ENCODE measurements at places on chromosomes 1 and 21.

DNA sequence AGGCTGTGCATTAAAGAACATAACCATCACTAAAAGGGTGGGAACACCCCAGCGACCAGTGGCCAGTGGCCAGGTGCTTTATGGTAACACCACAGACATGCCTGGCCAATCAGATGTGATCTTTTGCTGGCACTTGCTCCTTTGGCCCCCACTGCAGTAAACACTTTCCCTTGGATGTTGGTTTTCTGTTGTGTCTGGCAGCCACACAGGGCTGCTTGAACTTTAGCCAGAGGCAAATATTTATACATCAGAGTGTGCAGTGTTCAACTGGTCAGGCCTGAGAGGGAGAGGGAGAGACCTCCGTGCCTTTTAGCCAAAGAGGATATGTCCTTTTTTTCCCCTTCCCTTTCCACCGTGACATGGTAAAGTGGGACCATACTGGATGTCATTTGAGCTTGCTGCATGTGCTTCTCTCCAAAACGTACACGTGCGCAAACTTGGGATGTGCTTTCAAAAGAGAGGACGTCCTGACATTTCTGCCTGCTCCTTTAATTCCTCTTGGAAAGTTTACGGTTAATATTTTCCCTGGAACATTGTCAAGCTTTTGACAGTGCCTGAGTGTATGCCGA lies 101.2 kb downstream of the NFIA start:
- H3K4me1 ChIP-seq = no peaks in the 10 kb centered on the region
- DNase-seq = no peak
- H3K27ac ChIP-seq = no peak overlapping the region
- no peak overlapping the region for H3K4me3 ChIP-seq
- H3K27me3 ChIP-seq = no peaks in the 10 kb centered on the region
- no peaks in the 10 kb centered on the region for H3K36me3 ChIP-seq

DNA sequence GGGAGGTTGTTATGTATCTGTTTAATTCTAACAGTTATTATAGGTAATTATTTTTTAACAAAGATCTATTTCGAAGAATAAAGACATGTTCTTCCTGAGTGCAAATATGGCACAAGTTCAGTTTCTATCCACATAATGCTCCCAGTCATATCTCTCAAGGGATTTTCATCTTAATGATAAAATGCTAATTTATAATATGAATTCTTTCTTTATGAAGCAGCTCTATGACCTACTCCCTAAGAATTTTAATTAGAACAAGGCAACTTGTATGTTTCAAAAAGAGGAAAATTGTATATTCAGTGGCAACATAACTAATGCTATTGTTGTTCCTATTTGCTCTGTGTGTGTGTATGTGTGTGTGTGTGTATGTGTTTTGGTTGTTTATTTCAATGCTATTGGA lies 1222.1 kb upstream of the NCAM2 start:
- no peak overlapping the region for H3K27ac ChIP-seq
- H3K27me3 ChIP-seq = no peaks in the 10 kb centered on the region
- no peaks in the 10 kb centered on the region for H3K4me1 ChIP-seq

GRCh38 chr21:24428591-24429199 lies 1178.6 kb downstream of the MRPL39 start:
- no peaks in the 10 kb centered on the region for H3K27me3 ChIP-seq
- H3K4me1 ChIP-seq = peaks cover 23% of the 10 kb centered on the region
- peaks cover 3% of the 10 kb centered on the region for H3K36me3 ChIP-seq
- DNase-seq = peak; percentile 11
- H3K27ac ChIP-seq = peak overlapping the region; percentile 82
- H3K4me3 ChIP-seq = peak overlapping the region; percentile 86

DNA sequence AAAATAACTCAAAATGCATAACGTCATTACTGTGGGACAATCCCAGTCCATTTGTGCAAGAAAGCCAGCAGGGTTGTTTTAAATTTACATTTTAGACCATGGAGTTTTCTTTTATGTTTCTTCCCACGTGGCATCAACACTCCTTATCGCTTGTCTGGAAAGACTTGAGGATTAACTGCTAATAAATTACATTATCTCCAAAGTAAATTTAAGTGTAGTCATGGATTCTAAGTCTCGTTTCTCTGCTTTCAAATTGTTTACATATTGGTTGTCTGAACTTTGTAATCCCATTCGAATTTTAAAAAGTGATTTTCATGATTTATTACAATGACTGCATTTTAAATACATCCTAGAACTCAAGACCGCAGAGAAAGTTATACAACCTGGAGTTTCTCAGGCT lies 119.3 kb upstream of the ADAMTS5 start:
- H3K27me3 ChIP-seq = no peaks in the 10 kb centered on the region
- no peak overlapping the region for H3K27ac ChIP-seq
- no peaks in the 10 kb centered on the region for H3K4me1 ChIP-seq
- H3K4me3 ChIP-seq = no peak overlapping the region

- no peak overlapping the region for H3K4me3 ChIP-seq
- H3K27ac ChIP-seq = no peak overlapping the region
- no peaks in the 10 kb centered on the region for H3K36me3 ChIP-seq
- no peak for DNase-seq
- H3K27me3 ChIP-seq = peaks cover 2% of the 10 kb centered on the region
These were observed 46.8 kb downstream of the XCL1 start for GRCh38 chr1:168623003-168623828.

DNA sequence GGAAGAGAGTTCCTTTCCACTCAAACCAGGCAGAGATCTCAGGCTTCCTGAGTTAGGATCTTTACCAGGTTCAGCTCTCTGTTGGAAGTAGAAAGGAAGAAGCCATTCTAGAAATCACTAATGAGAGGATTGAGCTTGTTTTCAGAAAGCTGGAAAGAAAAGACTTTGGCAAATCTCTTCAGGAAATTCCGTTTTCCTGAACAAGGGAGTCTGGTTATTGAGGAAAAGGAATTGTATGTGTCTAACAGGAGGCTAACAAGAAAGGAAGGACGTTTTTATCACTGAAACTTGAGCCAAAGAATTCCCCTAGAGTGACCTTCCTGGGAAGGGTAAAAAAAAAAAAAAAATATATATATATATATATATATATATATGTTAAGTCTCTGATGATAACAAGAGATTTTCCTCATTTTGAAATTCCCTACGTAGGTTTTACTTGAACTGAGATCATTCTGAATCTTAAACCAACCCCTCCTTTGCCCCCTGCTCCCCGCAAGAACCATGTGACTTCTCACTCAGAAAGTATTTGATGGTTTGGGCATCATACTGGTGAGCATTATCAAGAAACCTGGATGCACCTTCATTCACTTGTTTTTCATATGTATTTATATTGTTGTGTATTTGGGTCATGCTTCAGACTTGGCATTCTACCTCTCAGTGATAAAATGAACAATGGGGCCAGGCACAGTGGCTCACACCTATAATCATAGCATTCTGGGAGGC lies 98.4 kb upstream of the BMP8A start:
- DNase-seq = no peak
- no peaks in the 10 kb centered on the region for H3K27me3 ChIP-seq
- H3K36me3 ChIP-seq = peaks cover 20% of the 10 kb centered on the region
- peaks cover 64% of the 10 kb centered on the region for H3K4me1 ChIP-seq
- no peak overlapping the region for H3K4me3 ChIP-seq
- H3K27ac ChIP-seq = no peak overlapping the region

- H3K4me1 ChIP-seq = peaks cover 10% of the 10 kb centered on the region
- no peak overlapping the region for H3K27ac ChIP-seq
- peaks cover 5% of the 10 kb centered on the region for H3K27me3 ChIP-seq
- H3K4me3 ChIP-seq = no peak overlapping the region
- H3K36me3 ChIP-seq = peaks cover 6% of the 10 kb centered on the region
These were observed 3.1 kb downstream of the TSSK3 start for GRCh38 chr1:32365445-32365844.

- peaks cover 19% of the 10 kb centered on the region for H3K4me1 ChIP-seq
- DNase-seq = no peak
- H3K36me3 ChIP-seq = peaks cover 19% of the 10 kb centered on the region
These were observed 30.3 kb downstream of the GALNT2 start for GRCh38 chr1:230097370-230097769.

DNA sequence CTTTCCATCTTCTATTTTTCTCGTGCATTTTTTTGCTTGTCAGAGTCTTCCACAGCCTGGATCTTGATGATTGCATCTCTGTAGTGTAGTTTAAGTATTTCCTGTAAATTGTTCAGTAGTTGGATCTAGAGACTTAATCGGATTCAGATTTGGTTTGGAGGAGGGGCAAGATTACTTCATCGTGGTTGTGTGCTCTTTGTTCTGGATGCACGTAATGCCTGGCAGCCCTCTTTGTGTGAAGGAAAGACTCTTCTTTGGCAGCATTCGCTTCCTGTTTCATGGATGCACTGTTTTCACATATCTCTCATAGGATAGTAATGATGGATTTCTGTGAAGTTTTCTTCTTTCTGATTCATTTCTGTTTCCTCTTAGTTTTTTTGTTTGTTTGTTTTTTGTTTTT lies 14.2 kb downstream of the SEMA4A start:
- no peak overlapping the region for H3K4me3 ChIP-seq
- H3K27me3 ChIP-seq = no peaks in the 10 kb centered on the region
- H3K4me1 ChIP-seq = peaks cover 19% of the 10 kb centered on the region
- H3K36me3 ChIP-seq = peaks cover 55% of the 10 kb centered on the region

DNA sequence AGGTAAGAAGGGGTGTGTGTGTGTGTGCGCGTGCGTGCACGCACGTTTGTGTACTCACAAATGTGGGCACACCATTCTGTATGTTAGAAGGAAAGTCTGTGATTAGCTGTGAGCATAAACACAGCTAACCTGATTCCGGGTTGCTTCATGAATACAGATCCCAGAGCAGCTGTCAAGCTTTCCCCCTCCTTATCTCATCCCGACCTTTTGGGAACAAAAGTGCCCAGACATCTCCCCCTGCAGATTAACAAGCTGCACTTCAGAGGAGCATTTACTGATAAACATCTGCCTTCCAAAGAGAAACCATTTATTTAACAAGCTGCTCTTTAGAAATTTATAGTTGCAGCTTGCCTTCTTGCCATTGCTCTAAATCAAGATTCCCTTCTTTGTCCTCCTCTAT lies 97.0 kb downstream of the MT1HL1 start:
- H3K4me1 ChIP-seq = peaks cover 12% of the 10 kb centered on the region
- H3K27me3 ChIP-seq = no peaks in the 10 kb centered on the region
- H3K4me3 ChIP-seq = no peak overlapping the region
- no peak overlapping the region for H3K27ac ChIP-seq
- H3K36me3 ChIP-seq = peaks cover 5% of the 10 kb centered on the region
- no peak for DNase-seq

DNA sequence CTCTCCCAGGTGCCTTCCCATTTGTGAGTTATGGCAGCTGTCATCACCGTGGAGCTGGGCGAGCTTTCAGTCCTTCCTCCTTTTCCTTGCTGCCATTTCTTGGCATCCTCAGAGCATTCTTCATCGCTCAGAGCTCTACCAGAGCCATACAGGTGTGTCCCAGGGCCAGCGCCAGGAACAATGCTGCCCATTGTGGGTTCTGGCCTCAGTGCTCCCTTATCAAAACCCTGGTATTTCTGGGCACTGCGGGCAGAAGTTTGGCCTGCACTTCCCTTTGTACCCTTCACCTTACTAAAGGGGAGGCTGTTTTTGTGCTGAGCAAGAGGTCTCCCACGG lies 28.5 kb downstream of the RASSF5 start:
- no peak overlapping the region for H3K27ac ChIP-seq
- H3K36me3 ChIP-seq = peaks cover 1% of the 10 kb centered on the region
- H3K4me1 ChIP-seq = peaks cover 13% of the 10 kb centered on the region
- H3K27me3 ChIP-seq = no peaks in the 10 kb centered on the region
- DNase-seq = no peak

DNA sequence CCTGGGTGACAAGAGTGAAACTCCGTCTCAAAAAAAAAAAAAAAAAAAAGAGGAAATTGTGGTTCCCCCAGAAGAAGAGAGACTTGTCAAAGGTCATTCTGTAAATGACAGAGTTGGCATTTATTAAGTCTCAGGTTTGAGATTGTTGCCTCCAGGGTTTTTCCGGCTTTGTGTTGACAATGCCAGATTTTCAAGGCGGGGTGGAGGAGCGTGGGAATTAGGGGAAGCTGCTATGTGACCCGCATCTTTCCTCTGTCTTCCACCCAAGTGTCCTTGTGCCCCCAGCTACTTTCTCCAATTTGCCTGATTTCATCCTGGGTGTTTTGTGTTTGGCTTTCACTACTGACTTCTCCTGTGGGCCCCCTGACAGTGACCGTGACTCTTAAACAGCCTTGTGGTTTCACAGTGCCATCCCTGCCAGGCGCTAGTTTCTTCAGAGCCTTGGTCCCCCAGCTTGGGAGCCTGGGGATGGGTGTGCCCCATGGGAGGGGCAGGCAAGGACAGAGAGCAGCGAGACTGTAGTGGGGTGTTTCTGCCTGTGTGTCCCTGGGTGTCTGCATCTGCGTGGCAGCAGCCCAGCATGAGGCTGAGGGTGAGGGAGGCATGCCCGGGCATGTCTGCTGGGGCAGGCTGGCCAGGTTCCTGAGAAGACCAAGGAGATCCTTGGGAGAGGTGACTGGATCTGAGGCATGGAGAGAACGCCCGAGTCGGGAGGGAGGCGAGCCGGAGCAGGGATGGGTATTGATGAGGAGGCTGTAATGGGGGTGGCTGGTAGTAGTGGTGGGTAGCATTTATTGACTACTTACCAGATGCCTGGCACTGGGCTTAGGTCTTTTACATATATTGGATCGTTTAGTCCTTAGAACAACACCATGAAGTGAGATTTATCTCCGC lies 46.3 kb downstream of the IER5 start:
- H3K4me1 ChIP-seq = peaks cover 91% of the 10 kb centered on the region
- no peaks in the 10 kb centered on the region for H3K36me3 ChIP-seq
- no peaks in the 10 kb centered on the region for H3K27me3 ChIP-seq
- DNase-seq = peak; percentile 63
- peak overlapping the region; percentile 93 for H3K27ac ChIP-seq

DNA sequence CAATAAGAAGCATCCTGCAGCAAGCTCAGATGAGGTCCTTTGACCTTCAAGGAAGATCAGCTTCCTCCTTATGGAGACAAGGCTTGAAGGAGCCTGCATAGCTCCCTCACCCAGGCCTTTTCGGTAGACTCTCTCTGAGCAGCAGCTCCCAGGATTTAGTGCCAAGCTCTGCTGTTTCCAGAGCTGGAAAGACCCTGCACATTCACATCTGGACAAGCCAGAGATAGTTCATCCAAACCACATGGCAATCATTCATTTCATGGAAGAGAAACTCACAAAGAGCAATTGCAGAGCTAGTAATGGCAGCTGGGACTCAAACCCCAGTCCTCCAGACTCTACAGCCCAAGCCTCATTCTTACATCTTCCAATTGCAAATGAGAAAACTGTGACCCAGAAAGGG lies 76.4 kb upstream of the EDN2 start:
- H3K27me3 ChIP-seq = no peaks in the 10 kb centered on the region
- H3K4me1 ChIP-seq = peaks cover 8% of the 10 kb centered on the region
- no peak overlapping the region for H3K27ac ChIP-seq

GRCh38 chr1:103250441-103250861 lies 142.1 kb upstream of the COL11A1 start:
- H3K4me1 ChIP-seq = no peaks in the 10 kb centered on the region
- no peaks in the 10 kb centered on the region for H3K36me3 ChIP-seq
- H3K27ac ChIP-seq = no peak overlapping the region
- no peak overlapping the region for H3K4me3 ChIP-seq
- H3K27me3 ChIP-seq = peaks cover 2% of the 10 kb centered on the region
- no peak for DNase-seq

DNA sequence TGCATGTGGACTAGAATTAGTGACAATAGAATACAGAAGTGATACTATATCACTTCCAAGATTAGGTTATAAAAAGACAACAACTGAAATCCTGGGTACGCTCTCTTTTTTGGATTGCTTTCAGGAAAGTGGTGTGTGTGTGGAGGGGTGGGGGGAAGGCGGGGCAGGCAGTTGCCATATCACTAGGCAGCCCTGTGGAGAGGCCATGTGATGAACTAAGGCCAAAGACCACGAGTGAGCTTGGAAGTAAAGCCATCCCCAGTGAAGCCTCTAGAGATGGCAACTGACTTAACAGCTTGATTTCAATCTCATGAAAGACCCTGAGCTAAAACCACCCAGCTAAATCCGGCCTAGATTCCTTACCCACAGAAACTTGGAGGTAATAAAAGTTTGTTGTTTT lies 6.2 kb upstream of the ASPM start:
- DNase-seq = no peak
- no peaks in the 10 kb centered on the region for H3K36me3 ChIP-seq
- no peak overlapping the region for H3K27ac ChIP-seq
- no peaks in the 10 kb centered on the region for H3K27me3 ChIP-seq
- H3K4me1 ChIP-seq = no peaks in the 10 kb centered on the region

All from activated naive CD8-positive, alpha-beta T cell treated with anti-CD3 and anti-CD28 coated beads, Interleukin-2, amount 50 U/mL, for 24 hours (primary cell).